GM12891 (cell line): ENCODE measurements at places on chromosomes 11 and 22.

DNA sequence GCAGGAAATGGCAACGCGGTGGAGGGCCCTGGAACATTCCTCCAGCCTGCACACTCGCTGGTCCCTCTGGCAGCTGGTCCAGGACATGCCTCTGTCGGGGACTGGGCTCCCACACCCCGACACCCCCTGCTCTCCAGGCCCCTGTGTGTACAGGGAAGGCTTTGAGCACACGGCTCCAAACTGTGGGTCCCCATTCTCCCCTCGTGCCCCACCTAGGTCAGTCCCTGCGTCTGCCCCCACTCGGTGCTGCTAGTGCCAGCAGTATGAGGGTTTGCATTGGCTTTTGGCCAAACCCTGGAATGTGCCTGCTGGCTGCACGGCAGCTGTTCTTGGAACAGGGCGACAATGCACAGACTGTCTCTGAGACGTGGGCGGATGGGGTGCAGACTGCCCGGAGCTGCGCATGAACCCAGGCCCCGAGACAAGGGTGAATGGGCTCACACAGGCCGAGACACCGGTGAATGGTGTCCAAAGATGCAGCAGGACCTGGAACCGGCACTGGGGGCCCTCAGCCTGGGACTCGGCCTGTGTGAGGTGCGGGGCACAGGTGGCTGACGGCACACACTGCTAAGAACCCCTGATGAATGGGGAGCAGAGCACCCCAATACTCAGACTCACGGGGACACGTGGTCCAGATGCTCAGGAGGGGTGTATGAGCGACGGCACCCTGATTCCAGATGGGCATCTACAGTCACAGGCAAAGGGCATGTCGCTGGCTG, 7.5 kb upstream of the SYT8 start:
- no peak for DNase-seq

DNA sequence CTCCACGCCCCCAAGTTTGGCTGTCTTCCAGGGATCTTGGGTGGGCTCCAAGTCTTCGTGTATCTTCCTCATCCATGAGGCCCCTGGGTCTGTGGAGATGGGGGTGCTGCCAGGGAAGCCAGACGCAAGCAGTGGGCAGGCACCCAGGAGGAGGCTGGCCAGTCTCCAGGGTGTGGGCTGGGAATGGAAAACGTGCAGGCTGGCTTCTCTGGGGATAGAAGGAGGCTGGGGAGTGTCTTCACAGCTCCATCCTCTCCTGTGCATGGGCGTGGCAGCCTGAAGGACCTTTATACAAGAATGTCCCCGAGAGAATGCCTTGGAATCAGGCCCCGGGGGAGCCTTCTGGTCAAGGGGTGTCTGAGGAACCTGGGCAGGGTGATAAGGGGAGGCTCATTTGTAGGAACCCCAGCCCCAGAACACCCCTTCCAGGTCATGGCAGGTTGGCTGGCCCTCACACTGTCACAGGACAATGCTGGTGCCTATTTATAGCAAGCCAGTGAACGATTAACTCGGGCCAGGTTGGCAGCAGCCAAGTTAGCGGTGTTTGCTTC, 14.0 kb downstream of the SGSM1 start:
- DNase-seq = no peak

- no peak for DNase-seq
Observed at GRCh38 chr22:24002272-24002671, 3.0 kb downstream of the GSTT4 start.

DNA sequence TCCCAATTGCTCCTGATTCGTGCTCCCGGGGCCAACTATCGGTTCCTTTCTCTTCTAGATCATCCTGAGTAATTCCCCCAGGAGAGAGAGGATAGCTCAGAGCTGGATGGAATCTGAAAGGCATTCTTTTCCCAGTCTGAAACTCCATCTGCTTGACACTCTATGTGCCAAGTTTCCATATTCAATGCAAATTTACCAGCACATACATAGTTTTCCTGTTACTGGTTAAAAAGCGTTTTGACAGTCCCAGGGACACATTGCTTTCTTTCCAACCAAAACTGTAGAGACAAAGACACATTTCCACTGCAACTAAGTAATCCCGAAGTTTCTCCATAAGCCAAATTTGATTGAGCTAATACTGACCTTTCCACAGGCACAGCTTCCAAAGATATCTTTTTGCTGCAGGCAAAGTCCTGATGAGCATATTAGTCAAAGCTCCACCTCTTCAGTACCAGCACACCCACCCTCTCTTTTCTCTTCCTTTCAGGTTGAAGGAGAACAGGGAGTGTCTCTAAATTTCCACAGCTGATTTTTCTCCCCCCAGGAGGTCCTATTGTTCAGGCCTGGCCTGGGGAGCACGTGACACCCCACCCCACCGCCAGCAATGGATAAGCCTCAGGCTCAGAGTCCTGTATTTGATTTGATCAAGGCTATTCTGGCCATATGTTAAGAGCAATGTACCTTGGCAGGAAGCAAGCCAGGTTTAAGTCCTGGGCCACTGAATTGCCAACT, 9.7 kb upstream of the ANKK1 start:
- no peak for DNase-seq

DNA sequence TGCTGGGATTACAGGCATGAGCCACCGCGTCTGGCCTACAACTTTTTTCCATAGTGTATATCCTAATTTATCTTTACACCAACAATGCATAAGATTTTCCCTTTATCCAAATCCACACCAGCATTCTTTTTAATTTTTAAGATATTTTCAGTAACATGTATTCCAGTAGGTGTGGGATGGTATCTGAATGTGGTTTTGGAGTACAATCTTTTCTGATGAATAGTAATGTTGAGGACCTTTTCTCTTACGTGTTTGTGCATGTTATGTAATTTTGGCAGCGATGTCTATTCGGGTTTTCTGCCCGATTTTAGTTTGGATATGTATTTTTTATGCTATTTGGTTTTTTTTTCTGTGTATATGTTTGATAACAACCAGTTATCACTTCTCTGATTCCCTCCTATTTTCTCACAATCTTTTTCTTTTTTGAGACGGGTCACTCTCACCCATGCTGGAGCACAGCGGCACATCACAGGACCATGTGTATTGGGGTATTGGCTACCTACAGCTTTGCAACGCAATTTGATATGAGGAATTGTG, 114.6 kb upstream of the GRK3 start:
- no peak for DNase-seq

GRCh38 chr11:131136486-131136885, 220.2 kb upstream of the SNX19 start:
- DNase-seq = no peak

DNA sequence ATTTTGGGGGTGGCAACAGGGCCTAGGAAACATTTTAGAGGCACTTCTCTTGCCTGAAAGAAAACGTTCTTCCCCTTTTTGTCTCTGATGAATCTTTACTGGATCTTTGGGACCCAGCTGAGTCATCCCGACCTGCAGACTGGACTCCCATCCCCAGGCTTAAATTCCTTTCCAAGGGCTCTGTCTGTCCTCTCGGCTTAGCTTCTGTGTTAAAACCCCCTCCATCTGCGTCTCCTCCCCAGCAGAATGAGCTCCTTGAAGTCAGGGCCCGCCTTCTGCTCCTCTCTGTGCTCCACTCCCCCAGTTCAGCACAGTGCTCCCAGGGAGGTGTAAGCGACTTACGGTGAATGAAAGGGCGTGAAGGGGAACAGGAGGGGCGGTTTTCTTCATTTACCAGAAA, 895 bp upstream of the DAGLA start:
- DNase-seq = no peak

- no peak for DNase-seq
Observed at GRCh38 chr11:66082946-66083698, 13.1 kb downstream of the PACS1 start.

GRCh38 chr11:134008634-134009071, 51.9 kb upstream of the IGSF9B start:
- DNase-seq = no peak

- no peak for DNase-seq
Observed at GRCh38 chr11:26793487-26793886, 71.6 kb upstream of the SLC5A12 start.

GRCh38 chr11:15073361-15074205, at the start of gene CALCB:
Gene CALCB (plus strand): TSS chr11:15073593. CDS start chr11:15074719, 1,126 bp downstream.
- DNase-seq = no peak

DNA sequence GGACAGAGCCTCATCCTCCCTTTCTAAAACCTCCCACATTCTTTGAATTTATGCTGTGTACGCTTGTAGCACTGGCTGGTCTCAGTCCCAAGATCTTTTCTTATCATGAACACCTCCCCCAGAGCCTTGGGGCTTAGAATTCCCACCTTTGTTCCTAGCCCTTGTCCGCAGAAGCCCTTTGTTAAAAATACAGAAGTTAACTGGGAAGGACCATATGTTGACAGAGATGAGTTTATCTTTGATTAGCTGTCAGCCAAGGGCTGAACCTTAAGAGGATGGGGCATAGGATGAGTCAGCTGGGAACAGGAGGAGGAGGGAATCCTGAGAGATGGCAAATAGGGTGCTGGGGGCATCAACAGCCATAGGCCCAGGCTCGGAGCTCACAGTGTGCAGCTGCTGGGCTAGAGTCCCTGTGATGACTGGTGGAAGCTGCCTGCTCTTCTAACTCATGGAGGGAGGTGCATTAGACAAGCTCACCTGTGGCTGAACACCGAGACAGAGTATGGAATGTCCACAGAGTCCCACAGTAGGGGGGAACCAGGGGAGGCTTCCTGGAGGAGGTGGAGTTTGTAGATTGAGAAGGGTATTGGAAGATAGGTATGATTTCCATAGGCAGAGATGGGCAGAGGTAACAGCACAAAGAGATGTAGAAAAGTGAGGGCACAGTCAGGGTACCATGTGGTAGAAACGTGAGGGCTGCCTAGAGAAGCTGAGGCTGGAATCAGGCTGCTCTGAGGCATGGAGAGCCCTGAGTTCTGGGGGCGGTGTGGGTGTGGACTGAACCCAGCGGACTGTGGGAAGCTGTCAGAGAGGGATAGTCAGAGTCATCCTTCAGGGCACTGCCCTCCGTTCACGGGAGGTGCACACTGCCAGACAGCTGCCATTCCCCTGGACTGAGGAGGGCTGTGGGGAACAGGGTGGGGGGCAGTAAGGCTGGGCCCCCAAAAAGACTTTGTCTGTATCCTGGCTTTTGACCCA, 9.9 kb downstream of the MICAL2 start:
- DNase-seq = no peak

- DNase-seq = no peak
Observed at GRCh38 chr11:22433094-22433455, 94.9 kb downstream of the SLC17A6 start.

DNA sequence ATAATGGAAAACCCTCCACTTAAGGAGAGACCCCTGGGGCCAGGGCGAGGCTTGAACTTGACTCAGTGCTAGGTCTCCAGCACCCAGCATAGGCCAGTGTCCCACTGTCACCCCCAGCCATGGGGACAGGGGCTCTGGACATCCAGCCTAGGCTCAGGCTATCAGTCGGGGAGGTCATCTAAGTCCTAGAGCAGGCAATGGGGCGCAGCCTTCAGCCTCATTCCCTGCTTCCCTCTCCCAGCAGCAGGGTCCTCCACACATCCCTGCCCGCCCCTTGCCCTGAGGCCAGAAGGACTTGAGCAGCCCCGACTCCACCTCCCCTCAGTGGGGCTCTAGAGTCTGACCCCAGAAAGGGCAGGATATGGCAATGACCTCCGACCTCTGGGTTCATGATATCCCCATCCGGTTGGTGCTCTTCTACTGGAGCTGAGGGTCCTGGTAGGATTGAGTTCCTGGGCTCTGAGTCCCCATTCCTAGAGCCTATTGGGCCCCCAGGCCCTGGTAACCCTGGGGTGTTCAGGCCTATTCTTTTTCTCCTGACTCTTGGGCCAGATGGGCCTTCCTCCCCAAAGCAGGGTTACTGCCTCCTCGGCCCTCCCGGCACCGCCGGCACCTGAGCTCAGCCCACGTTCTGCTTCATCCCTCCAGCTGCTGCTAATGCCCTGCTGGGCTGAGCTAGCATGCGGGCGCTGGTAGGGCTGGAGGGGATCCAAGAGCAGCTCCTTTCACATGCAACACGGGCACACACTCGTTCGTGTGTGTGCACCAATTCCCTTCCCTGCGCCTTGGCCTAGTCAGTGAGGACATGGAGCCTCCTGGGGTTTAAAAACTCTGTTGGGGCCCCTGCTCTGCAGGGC, 4.4 kb downstream of the CST6 start:
- no peak for DNase-seq

GRCh38 chr22:35921777-35922176, 106.8 kb downstream of the RBFOX2 start:
- no peak for DNase-seq

GRCh38 chr11:8224711-8225110, 39.0 kb downstream of the LMO1 start:
- no peak for DNase-seq

DNA sequence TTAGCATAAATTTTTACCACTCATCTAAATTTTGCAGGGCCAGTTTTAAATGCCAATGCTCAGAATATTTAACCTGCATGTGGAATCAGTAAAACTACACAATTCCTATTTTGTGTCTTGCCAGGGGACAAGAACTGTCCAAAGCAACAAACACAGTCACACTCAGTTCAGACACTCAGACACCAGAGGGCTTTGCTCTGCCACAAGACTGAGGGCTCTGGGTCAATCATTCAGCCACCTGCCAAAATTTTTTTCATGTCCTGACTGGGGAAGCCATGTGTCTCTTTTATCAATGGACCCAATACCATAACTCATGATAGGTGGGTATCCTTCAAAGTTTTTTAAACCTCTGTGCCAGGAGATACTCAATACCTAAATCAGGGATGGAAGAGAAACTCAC, 304.0 kb upstream of the ANO3 start:
- DNase-seq = no peak

GRCh38 chr11:113242767-113243397, 71.5 kb upstream of the TTC12 start:
- no peak for DNase-seq

DNA sequence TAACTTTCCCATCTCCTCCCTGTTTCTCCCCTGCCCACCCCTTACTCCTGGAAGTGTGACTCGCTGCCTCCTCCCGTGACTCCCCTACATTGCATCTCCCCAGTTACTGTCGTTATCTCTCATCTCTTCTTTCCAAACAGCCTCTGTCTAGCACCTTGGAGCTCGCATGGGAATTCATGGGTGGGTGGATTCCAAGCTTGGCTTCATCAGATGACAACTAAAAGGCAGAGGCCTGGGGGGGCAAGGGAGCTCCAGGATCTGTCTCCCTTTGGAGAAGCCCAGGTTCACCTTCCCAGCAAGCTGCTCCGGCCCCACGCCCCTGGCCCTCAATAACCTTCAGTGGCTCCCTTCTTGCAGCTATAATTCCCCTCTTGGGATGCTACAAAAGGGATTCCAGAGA, 6.9 kb upstream of the CCND1 start:
- DNase-seq = no peak

DNA sequence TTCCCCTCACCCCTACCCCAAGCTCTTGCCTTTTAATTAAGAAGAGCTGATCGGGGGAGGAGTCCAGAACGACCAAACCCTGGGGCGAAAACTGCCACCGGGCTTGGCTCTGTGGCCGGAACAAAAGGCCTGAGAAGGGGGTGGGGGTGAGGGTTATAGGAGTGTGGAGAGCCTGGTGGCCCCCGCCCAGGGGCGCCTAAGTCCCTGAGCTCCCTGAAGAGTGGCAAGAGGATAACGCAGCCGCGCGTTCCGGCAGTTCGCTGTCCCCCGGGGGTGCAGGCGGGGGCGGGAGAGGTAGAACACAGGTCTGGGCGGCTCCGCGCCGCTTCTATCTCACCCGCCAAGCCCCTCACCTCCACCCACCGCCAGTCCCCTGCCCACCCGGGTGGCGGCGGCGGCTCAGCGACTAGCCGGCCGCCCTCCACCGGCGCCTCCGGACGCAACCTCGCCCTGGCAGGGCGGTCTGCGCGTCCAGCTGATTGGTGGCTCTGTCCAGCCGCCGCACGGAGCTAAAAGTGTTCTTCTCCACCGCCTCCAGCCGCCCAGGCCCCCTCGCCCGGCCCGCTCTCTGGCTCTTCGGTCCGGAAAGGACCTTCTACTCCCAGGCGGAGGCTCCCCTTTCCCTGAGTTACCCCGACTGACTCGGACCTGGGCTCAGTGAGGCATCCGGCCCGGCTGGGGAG, 18.7 kb upstream of the BDNF start:
- DNase-seq = no peak

GRCh38 chr22:39427751-39428596, 28.4 kb downstream of the TAB1 start:
- no peak for DNase-seq
